ENCODE measurements at places on chromosomes 6 and 20. TPM values are rescaled to one million over a fixed set of nuclear protein-coding genes. Genes with fewer than 3 reads are reported as not detected.

GRCh38 chr6:119620846-119621555 lies 271.4 kb upstream of the MAN1A1 start:
- H3K27ac ChIP-seq = no peak overlapping the region
- no peaks in the 10 kb centered on the region for H3K4me1 ChIP-seq
- H3K27me3 ChIP-seq = no peaks in the 10 kb centered on the region
- H3K36me3 ChIP-seq = no peaks in the 10 kb centered on the region
- no peak for DNase-seq

GRCh38 chr20:17189976-17190695 lies 36.7 kb upstream of the PCSK2 start:
- no peaks in the 10 kb centered on the region for H3K27me3 ChIP-seq
- H3K4me1 ChIP-seq = no peaks in the 10 kb centered on the region
- H3K27ac ChIP-seq = no peak overlapping the region
- no peak overlapping the region for H3K4me3 ChIP-seq
- no peak for DNase-seq
- H3K36me3 ChIP-seq = no peaks in the 10 kb centered on the region

DNA sequence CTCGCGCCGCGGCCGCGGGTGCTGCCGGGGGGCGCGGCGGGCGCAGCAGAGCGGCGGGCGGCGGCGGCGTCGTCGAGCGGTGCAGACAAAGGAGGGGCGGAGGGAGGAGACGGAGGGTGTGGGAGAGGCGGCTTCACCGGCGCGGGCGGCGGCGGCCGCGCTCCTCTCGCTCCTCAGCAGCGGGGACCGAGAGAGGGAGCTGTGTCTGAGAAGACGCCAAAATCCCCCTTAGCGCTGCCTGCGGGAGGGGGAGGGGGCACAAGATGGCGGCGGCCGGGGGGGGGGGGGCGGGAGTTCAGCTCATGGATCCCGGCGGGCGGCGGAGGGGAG lies 296 bp downstream of the ADNP start:
- H3K4me3 ChIP-seq = no peak overlapping the region
- no peaks in the 10 kb centered on the region for H3K27me3 ChIP-seq
- no peak for DNase-seq
- peaks cover 49% of the 10 kb centered on the region for H3K4me1 ChIP-seq
- H3K36me3 ChIP-seq = peaks cover 17% of the 10 kb centered on the region

The VARS2 gene
- total RNA-seq = 34.9 TPM

The PROKR2 gene
- not detected for total RNA-seq

The TBX18 gene
- not detected for total RNA-seq

GRCh38 chr6:41723530-41724227 lies 11.7 kb downstream of the TFEB start:
- no peak for DNase-seq
- no peaks in the 10 kb centered on the region for H3K27me3 ChIP-seq
- H3K4me1 ChIP-seq = peaks cover 12% of the 10 kb centered on the region
- H3K4me3 ChIP-seq = no peak overlapping the region
- no peak overlapping the region for H3K27ac ChIP-seq

DNA sequence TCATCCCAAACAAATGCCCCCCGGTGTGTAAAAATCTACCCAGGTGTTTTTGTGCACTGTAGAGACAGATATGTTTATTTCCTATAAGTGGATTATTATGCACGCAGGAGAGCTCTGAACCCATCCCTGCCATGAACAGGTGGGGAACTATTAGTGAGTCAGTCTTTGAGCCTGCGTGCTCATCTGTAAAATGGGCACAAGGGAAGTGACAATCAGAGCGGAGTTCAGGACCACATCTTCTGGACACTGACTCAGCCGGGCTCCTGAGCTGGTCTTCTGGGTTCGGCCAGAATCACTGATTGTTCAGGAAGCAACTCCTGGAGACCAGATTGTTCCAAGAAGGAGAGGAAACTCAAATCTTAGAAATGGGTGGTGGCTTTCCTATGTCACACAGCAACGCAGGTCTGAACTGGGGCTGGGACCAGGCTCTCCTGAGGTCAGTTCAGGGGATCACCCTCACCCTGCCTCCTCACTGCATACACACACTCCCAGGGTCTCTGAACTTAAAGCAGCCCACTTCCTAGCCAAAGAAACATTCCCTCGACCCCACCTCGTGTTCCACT lies 27.3 kb upstream of the TGM2 start:
- no peaks in the 10 kb centered on the region for H3K27me3 ChIP-seq
- no peak overlapping the region for H3K4me3 ChIP-seq
- H3K27ac ChIP-seq = no peak overlapping the region
- DNase-seq = no peak

DNA sequence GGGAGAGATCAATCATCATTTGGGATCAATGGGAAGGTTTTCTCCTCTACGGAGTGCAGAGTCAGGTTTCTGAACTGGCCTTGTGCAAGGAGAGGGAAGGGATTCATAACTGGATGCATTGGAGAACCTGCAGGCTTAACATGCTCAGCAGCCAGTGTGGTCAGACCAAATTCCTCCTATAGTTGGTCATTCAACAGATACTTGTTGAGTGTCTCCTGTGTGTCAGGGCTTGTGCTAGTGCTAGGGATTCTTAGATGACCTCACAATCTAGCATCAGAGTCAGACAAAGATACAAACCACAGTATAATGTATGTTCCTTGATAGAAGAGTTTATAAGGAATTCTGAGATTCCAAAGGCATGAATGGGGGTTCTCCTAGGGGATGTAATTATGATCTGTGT lies 23.9 kb downstream of the RALY start:
- peaks cover 85% of the 10 kb centered on the region for H3K4me1 ChIP-seq
- H3K27me3 ChIP-seq = no peaks in the 10 kb centered on the region
- H3K36me3 ChIP-seq = no peaks in the 10 kb centered on the region
- H3K4me3 ChIP-seq = no peak overlapping the region
- no peak overlapping the region for H3K27ac ChIP-seq
- no peak for DNase-seq

The MRPL14 gene
- total RNA-seq = 23.9 TPM

DNA sequence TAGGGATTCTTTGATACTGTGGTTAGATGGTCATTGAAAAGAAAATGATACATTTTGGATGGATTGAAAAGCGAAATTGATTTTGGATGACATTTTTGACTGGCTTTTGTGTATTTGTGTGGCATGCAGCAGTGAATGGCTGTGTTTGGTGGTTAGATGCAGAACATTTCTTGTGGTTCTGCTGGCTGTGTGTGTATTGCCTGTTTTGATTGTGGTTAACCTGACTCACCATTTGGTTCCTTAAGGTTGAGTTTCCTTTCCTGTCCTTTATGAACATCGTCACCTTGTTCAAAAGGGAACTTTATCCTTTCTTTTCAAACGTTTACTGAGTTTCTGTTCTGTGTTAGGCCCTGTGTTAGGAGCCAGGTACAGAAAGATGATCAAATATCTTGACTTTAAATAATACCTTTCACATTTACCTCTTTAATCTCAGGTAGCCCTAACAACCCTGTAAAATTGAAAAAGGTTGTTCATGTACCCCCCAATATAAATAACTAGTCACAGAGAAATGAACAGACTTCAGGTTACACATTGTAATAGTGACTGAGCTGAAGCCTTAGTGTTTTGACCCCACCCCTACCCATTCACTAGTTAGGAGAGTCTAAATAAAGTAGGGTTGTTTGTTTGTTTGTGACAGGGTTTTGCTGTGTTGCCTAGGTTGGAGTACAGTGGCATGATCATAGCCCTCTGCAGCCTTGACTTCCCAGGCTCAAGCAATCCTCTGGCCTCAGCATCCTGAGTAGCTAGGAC lies 23.8 kb downstream of the ANKS1A start:
- H3K36me3 ChIP-seq = no peaks in the 10 kb centered on the region
- DNase-seq = peak; percentile 62

- H3K4me3 ChIP-seq = no peak overlapping the region
- no peak overlapping the region for H3K27ac ChIP-seq
- no peaks in the 10 kb centered on the region for H3K4me1 ChIP-seq
- H3K27me3 ChIP-seq = no peaks in the 10 kb centered on the region
Measured at GRCh38 chr6:75850026-75850833, 101.2 kb downstream of the MYO6 start.

DNA sequence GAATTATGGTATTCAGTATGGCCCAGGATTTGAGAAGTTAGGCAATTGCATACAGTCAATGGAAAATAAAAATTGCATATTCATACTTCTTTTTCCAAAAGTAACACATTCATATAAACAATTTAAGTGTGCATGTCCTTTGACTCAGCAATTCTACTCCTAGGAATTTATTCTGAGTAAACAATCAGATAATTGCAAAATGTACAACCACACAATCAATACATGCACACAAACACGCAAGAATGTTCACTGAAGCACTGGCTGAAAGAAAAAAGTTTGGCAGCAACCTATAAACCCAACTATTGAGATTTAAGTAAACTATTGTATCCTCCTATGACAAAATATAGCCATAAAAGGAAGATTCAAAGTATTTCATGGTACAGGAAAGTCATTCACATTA lies 1.6 kb downstream of the CYP39A1 start:
- H3K4me1 ChIP-seq = peaks cover 17% of the 10 kb centered on the region
- H3K4me3 ChIP-seq = no peak overlapping the region
- H3K36me3 ChIP-seq = no peaks in the 10 kb centered on the region
- H3K27ac ChIP-seq = no peak overlapping the region

The MTCH1 gene
- 142 TPM for total RNA-seq

DNA sequence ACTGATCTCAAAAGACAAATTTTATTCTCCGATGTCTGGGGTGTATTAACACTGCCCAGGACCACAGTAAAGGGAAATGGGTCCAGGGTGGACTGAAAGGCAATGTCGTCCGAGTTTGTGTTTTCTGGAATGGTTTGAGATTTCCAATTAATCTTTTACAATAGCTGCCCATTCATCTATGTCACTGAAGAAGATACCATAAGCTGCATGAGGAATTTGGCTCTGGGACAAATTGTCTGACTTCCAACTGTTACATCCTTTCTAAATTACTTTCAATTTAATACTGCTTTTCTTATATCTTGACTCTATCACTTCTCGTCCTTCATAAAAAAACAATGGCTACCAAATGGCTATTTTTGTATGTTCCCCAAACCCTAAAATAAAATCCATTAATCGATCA lies 130.7 kb upstream of the KCNK16 start:
- H3K27me3 ChIP-seq = no peaks in the 10 kb centered on the region
- no peaks in the 10 kb centered on the region for H3K36me3 ChIP-seq
- no peak overlapping the region for H3K27ac ChIP-seq
- H3K4me3 ChIP-seq = no peak overlapping the region
- no peaks in the 10 kb centered on the region for H3K4me1 ChIP-seq
- no peak for DNase-seq

The C6orf118 gene
- total RNA-seq = not detected

DNA sequence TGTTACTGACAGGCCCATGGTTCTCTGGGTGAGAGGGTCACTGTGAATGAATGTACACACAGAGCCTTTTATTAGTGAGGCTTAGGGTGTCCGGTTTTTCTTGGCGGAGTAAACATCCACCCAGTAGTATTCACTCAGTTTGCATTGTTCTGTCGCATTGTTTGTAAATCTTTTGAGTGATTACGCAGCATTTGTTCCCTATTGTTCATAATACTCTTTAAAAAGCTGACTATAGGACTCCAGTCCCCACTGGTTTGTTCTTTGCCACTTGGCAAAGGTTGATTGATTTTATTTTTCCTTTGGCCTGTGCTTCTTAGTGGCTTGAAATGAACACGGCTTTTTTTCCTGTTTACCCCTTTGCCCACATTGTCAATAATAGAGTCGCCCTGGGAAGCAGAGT lies 130.1 kb upstream of the ESR1 start:
- H3K27me3 ChIP-seq = no peaks in the 10 kb centered on the region
- no peak overlapping the region for H3K27ac ChIP-seq
- H3K36me3 ChIP-seq = no peaks in the 10 kb centered on the region
- H3K4me1 ChIP-seq = no peaks in the 10 kb centered on the region

DNA sequence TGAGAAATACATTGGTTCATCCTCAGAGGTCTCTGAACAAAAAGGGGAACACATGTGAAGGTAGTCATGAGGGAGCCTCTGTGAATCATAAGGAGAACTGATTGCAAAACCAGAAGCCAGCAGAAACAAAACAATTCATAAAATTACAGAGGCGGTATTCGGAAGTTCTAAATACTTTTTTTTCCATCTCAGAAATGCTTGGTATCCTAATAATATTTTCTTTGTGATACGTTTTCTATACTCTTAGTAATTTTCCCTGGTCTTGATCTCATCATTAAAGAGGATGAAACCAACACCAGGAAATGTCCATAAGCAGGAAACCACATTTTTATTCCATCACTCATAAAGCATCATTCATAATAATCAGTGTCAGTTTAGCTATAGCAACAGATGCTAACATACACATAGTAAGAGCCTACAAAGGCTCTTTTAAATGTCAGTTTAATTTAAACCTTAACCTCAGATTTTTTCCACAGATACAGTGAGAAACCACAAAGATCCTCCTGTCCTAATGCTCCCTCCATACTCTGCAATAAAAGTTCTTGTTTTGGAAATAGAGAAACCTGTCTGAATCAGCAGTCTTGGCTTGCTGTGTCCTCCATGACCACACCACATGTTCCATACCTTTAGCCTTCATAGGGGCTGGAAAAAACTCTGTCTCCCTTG lies 29.2 kb downstream of the SGK1 start:
- peak; percentile 11 for DNase-seq
- no peaks in the 10 kb centered on the region for H3K27me3 ChIP-seq
- no peaks in the 10 kb centered on the region for H3K36me3 ChIP-seq
- no peak overlapping the region for H3K27ac ChIP-seq
- no peak overlapping the region for H3K4me3 ChIP-seq

The ZSCAN16 gene
- 13.4 TPM for total RNA-seq

GRCh38 chr6:42403421-42403820 lies 48.3 kb downstream of the TRERF1 start:
- H3K27me3 ChIP-seq = no peaks in the 10 kb centered on the region
- no peaks in the 10 kb centered on the region for H3K36me3 ChIP-seq
- no peak overlapping the region for H3K27ac ChIP-seq
- DNase-seq = no peak
- H3K4me3 ChIP-seq = no peak overlapping the region

DNA sequence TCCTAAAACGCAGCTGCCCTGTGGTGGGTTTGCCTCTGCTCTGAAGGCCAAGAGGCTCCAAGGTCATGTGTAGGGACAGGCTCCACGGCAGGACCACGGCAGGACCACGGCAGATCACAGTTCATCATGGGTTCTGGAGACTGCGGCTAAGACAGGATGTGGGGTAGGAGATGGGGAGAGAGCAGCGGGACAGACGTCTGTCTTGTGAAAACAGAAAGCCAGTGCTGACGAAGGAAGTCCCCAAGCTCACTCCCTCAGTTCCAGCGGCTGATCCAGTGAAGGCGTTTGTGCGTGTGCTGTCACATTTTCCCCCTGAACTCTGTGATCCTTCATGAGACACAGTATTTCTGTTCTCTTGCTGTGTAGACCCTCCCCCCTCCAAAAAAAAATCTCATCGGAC lies 67.9 kb upstream of the PTGIS start:
- H3K36me3 ChIP-seq = peaks cover 16% of the 10 kb centered on the region
- H3K4me3 ChIP-seq = no peak overlapping the region
- no peaks in the 10 kb centered on the region for H3K27me3 ChIP-seq
- no peaks in the 10 kb centered on the region for H3K4me1 ChIP-seq
- DNase-seq = no peak

The LPA gene
- total RNA-seq = not detected

- no peak overlapping the region for H3K27ac ChIP-seq
- H3K36me3 ChIP-seq = no peaks in the 10 kb centered on the region
- no peaks in the 10 kb centered on the region for H3K27me3 ChIP-seq
- no peaks in the 10 kb centered on the region for H3K4me1 ChIP-seq
- H3K4me3 ChIP-seq = no peak overlapping the region
Measured at GRCh38 chr6:167721291-167721690, 105.4 kb upstream of the AFDN start.

Data from CD4-positive, alpha-beta memory T cell (primary cell).